ENCODE measurements at places on chromosomes 16 and 17.
A peak's percentile ranks its signal among the peaks of the same experiment; 100 is the strongest.

- DNase-seq = no peak
These were observed 27.4 kb upstream of the HAS3 start for GRCh38 chr16:69078073-69078472.

GRCh38 chr17:48054238-48055185 lies 6.4 kb downstream of the NFE2L1 start:
- DNase-seq = no peak

- DNase-seq = no peak
These were observed 400.9 kb downstream of the SLC39A11 start for GRCh38 chr17:72691586-72691985.

DNA sequence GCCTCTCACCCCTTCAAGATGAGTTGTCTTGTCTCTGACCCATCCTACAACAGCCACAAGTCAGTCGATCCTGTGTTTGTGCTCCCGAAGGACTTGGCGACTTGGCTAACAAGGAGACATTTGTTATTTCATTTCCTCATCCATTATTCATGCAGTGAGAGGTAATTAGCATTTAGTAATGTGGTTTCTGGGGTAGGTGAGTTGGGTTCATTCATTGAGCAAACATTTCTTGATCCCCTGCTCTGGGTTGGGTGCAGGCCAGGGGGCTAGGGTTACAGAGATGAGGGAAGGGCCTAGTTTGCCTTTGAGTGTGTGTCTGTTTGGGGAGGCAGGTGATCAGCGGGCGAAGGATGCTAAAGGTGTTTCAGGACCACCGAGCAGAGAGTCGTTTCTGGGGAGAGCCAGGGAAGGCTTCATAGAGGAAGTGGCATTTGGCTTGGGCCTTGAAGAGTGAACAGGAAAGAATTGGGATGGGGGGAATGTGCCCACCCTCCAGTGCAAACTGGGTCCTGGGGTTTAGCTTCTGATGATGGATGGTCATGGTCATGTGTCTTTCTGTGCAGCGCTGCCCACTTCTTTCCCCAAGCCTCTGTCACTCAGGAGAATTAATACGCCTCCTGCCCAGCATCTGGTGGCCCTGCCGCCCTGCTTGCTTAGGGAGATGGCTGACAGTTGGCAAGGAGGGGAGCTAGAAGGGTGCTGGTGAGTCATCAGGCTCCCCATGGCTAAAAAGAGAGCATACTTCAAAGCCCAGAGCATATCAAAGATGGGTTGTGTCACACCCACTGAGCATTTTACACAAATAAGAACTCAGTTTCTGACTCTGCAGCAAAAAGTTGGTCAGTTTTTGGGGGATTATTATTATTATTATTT lies 38.5 kb downstream of the MSI2 start:
- no peak for DNase-seq

- DNase-seq = no peak
These were observed 1.2 kb downstream of the GRN start for GRCh38 chr17:44346064-44346844.

DNA sequence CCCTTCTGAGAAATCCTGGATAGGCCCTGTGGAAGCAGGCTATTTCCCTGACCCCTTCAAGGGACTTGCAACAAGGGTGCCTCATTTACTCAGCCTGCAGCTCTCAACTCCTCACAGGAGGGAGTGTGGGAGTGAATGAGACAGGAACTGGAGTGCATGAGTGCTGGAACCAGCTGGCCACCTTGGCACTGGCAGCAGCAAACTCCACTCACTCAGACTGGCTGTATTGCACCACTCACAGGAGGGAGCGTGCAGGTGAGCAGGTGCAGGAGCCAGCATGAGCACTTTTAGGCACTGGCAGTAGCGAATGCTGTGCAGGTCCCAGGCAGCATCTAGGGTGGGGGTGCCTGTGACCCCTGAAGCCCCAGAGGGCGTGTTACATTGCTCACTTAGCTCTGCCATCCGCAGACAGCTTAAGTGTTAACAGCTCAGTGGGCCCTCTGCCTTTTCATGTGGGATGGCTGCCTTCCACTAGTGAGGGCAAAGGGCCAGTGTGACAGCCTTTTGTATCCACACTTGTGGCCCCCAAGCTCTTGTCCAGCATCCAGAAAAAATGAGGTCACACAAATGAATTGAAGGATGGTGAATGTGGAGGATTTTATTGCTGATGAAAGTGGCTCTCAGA lies 11.0 kb upstream of the ZNHIT3 start:
- no peak for DNase-seq

DNA sequence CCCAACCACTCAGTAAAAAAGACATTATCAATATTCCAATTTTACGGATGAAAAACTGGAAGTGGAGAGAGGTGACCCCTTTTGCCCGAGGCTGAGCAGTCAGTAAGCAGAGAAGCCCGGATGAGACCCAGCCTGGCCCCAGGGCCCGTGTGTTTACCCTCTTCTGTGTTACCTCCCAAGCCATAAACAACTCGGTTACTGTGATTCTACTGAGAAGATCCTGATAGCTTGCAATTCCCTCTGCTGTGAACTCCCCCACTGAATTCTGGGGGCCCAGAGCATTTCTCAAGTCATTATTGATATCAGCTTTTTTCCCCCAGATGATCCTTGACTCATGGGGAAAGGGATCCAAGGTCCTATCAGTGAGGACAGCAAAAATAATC lies 482.6 kb upstream of the ERCC4 start:
- DNase-seq = no peak

GRCh38 chr16:84593825-84594724 lies 23.8 kb downstream of the COTL1 start:
- peak; percentile 78 for DNase-seq
